Femur (tissue), 1 donor: ENCODE measurements at places on chromosomes 1 and 21.

DNA sequence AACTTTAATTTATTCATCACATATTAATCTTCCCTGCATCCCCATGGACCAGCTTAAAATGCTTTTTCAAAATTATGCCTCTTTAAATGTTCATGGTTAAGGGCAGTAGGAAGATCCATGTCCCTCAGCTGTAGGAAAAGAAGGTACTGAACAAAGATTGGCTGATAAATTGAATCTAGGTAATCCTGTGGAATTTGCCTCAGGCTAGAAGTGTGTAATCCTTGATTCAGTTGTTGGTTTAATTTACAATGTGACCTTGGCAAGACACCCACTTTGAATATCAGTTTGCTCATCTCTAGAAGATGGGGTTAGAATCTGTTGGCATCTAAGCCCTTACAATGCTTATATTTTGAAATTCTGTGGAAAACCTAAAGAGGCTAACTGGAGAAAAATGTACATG, 6.1 kb downstream of the TTC4 start:
- no peak for DNase-seq

- DNase-seq: no peak
Measured at GRCh38 chr21:38013741-38014140, 97.5 kb upstream of the KCNJ6 start.

DNA sequence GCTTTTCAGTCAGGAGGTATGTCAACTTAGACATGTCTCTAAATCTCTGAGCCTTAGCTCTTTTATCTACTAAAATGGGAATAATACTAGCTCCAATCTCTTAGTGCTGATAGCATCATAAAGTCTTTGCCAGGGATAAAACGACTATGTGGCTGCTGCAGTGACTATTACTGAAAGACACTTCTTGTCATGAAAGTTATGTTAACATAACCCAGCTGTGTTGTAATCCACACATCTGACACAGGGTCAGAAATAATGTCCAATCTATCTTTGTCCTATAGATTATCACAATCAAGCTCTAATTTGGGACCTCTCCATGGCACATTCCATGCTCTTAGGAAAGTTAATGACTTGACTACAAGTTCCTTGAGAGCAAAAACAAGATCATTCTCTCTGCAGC, 62.8 kb downstream of the JAK1 start:
- no peak for DNase-seq

- DNase-seq: no peak
Measured at GRCh38 chr1:53893999-53894636, at the start of gene DIO1. TSS of gene DIO1 (plus strand) at chr1:53894187. CDS start at chr1:53894211, 24 bp downstream.

- DNase-seq: no peak
Measured at GRCh38 chr1:54904476-54905048, 17.6 kb upstream of the DHCR24 start.

DNA sequence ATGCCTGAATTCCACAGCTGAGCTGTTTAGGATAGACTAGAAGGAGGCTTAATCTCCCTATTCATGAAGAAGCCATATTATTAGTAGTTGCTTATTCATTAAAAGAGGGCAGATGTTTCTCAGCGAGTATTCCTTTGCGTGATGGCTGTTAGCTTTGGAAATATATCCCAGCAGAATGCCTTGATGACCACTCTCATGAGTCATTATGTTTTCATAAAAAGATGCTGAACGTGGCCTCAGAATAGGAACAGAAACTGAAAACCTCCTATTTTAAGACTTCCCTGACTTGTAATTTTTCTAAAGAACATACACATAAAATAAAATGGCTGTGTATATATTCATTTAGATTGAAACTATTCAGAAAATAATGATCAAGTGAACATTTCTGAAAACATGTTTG, 9.6 kb upstream of the PLA2G4A start:
- no peak for DNase-seq

- DNase-seq: no peak
Measured at GRCh38 chr1:226692051-226692792, 46.9 kb downstream of the ITPKB start.

- DNase-seq: no peak
Measured at GRCh38 chr1:204760757-204761156, 75.2 kb upstream of the LRRN2 start.

DNA sequence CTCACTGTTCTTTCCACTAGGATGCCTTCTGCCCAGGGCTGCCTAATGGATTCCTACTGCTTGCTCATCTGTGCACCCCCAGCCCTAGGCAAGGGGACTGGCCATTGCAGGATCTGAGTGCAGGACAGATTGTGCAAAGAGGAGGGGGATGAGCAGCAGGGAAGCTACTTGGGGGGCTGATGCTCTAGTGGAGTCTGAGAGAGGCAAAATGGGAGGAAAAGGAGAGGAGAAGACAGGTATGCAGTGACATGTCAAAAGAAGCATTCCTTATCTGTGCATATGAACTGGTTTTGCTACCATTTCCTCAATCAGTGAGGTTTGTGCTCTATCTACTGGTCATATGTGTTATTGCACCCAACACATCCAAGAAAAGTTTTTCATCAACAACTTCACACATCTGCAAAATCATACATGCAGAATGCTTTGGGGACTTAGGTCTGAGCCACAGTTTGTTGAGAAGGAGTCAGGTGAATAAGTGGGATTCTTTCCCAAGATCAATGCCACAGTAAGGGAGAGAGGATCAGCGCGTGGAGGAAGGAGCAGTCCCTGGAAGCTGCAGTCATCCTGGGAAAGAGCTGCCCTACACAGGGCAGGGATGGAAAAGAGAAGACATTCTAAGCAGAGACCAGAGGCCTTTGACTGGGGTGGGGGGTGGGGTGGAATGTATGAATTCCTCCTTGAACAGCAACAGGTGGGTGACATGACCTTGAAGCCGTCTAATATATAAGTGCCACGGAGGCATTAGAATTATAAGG, 14.4 kb downstream of the SLC5A9 start:
- DNase-seq: no peak

DNA sequence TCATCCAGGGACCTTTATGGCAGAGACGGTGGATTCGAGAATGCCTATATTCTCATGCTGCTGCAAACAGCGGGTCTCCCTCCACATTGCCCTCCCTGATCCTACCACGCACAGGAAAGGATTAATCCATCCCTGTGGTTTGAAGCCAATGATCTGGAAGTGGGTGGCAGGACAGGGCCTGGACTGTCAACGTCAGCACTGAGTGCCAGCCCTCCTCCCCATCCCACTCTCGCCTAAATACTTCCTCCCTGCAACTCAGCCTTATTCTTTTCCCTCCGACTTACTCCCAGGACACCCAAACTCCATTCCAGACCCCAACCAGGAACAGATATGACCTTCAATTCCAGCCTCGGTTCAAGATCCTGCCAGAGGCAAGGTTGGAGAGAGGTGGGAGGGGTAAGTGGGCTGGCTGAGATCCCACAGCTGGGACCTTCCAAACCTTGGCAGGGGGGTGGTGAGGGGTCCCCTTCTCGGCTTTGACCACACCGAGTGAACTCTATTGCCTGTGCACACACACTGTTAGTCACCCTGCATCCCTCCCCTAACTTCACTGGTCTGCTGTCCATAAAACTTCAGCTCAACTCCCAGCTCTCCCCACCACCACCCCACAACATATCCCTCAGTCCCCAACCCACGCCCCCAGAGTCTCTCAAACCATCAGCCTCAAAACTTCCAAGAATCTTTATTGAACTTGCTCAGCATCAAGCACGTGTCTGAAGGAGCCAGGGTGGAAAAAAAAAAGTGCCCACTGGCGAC, 2.4 kb upstream of the S100A5 start:
- no peak for DNase-seq

- peak; percentile 88 for DNase-seq
Measured at GRCh38 chr1:236063919-236064673, 794 bp downstream of the NID1 start.

DNA sequence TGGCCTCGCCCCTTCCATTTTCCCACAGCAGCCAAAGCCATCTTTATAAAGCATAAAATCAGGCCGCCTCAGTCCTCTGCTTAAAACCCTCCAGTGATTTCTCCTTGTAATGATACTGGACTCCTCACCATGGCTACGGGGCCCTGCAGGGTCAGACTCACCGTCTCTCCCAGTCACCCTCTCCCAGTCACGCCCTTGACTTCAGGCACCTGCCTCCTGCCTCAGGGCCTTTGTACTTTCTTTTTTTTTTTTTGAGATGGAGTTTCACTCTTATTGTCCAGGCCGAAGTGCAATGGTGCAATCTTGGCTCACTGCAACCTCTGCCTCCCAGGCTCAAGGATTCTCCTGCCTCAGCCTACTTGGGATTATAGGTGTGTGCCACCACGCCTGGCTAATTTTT, 47.8 kb downstream of the PIK3CD start:
- DNase-seq: no peak

GRCh38 chr1:29753771-29754572, 517.6 kb downstream of the PTPRU start:
- DNase-seq: no peak

DNA sequence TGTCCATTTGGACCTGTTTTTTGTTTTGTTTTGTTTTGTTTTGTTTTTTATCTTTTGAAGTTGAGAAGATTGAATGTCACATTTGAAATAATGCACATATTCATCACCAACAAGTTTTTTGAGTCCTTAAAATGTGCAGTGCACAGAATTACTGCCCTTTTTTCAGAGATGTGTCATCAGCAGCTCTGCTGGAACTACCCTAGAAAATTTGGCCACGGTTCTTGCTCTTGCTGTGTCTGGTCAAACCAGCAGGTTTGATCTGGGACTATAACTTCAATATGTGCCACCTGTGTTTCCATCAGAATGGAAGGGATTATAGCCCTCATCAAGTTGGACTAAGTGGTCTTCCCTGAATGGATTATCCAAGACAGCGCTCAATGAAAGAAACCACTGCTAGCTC, 24.1 kb upstream of the CNN3 start:
- no peak for DNase-seq

- DNase-seq: no peak
Measured at GRCh38 chr1:181531951-181532600, 48.8 kb downstream of the CACNA1E start.

GRCh38 chr1:78755986-78756385, 106.4 kb downstream of the IFI44 start:
- DNase-seq: no peak

DNA sequence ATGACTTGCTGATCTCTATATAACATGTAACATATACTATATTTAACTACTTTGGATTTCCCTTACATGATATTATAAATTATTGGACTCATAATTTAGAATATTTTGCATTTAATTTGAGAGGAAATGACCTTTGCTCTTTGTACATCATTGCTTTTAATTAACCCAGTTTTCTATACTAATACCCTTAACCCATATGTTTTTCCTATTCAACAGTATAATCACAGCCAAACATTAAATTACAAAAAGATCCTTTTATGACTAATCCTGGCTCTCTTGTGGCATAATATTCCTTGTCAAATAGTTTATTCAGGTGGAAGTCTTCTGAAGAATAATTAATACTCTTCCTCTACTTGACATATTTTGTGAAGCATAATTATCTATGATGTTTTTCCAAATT, 56.0 kb upstream of the GPR52 start:
- DNase-seq: no peak

- no peak for DNase-seq
Measured at GRCh38 chr1:172976222-172977041, 74.3 kb downstream of the TNFSF18 start.

GRCh38 chr1:67140460-67140859, 5.7 kb upstream of the C1orf141 start:
- no peak for DNase-seq

GRCh38 chr1:33972676-33973395, 109.0 kb downstream of the HMGB4 start:
- DNase-seq: peak; percentile 52

GRCh38 chr1:25744140-25744581, 55.8 kb upstream of the SELENON start:
- DNase-seq: peak; percentile 87

- no peak for DNase-seq
Measured at GRCh38 chr1:15455522-15455921, 1.0 kb upstream of the CELA2A start.

GRCh38 chr1:2786329-2787162, 14.9 kb downstream of the TTC34 start:
- peak; percentile 47 for DNase-seq

DNA sequence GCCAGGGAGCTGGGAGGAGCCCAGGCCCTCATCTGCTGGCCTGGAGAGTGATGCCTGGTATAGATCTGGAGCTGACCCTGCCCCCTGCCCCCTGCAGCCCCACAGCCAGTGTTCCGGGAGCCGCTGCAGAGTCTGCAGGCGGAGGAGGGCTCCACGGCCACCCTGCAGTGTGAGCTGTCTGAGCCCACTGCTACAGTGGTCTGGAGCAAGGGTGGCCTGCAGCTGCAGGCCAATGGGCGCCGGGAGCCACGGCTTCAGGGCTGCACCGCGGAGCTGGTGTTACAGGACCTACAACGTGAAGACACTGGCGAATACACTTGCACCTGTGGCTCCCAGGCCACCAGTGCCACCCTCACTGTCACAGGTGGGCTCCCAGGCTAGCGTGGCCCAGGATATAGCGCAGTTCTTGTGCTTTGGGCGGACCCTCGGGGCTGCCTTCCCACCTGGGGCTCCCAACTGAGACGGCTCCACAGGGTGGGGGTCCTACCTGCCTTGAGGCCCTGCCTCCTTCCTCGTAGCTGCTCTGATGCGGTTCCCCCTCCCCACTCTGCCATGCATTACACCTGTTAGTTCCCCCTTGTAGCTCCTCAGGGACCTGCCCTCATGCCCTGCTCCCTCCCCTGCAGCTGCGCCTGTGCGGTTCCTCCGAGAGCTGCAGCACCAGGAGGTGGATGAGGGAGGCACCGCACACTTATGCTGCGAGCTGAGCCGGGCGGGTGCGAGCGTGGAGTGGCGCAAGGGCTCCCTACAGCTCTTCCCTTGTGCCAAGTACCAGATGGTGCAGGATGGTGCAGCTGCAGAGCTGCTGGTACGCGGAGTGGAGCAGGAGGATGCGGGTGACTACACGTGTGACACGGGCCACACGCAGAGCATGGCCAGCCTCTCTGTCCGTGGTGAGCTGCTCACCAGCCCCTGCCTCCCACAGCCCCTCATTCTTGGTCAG, 98.7 kb downstream of the OBSCN start:
- no peak for DNase-seq

- no peak for DNase-seq
Measured at GRCh38 chr1:247370786-247371732, 39.4 kb upstream of the ZNF496 start.

- no peak for DNase-seq
Measured at GRCh38 chr1:30294508-30294907, 428.9 kb downstream of the MATN1 start.

- DNase-seq: no peak
Measured at GRCh38 chr1:55051169-55051568, 11.8 kb downstream of the PCSK9 start.

DNA sequence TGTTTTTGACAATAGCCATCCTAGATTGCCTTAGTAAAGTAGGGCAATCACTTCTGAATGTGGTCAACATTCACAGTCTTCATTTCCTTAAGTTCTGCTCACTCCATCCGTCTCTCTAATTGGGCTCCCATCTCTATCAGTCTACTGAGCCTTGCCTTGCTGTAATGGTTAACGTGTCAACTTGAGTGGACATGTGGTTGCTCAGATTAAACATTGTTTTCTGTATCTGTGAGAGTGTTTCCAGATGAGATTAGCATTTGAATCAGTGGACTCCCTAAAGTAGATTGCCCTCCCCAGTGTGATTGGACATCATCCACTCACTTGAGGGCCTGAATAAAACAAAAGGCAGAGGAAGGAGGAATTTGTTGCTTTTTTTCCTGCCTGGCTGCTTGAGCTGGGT, 26.4 kb downstream of the C1orf216 start:
- no peak for DNase-seq
